ENCODE measurements at places on chromosomes 5 and 9. TPM values are rescaled to one million over a fixed set of nuclear protein-coding genes. Genes with fewer than 3 reads are reported as not detected.

DNA sequence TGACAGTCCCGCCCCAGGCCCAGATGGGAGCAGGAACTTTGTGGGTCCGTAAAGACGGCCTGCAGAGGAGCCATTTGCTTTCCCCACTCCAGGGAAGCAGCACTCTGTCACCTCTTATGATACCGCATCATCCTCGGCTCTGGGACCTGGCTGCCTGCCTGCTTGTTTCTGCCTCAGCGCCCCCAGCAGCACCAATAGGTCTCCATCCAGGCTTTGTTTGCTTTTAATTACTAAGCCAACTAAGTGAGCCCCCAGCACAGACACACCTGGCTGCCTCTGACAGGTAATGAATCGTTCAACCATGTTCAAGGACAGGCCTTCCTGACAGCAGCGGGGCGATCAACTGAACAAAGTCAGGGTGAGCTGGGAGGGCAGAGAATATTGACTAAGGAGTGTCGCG lies 141.4 kb downstream of the C5orf15 start:
- no peak for DNase-seq
- H3K4me1 ChIP-seq = peaks cover 4% of the 10 kb centered on the region
- H3K27ac ChIP-seq = no peak overlapping the region
- H3K36me3 ChIP-seq = no peaks in the 10 kb centered on the region

DNA sequence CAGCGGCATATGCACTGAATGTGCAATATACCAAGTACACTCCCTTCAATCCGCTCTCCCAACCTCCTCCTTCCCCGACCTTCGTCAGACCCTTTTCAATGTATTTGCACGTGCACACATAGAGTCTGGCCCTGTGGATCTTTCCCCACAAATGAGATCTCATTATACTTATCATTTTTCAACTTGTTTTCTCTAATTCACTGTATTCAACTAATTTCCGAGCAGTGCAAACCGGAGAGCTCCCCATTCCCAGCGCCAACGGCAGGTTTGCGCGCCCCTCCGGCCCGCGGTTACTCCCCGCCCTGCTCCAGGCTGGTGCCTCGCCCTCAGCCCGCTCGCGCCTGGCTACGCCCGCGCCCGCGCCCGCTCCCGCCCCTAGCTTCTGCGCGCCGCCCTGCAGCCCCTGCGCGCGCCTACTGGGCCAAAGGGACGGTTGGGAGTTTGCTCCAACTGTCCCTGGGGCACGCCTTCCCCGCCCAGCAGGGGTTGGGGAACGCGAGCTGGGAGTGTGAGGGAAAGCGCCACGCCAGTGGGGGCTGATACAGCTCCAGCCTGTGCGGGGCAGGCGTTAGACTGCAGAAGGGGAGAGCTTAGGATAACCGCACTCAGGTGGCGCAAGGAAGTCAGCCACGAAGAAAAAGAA lies 3.3 kb upstream of the CDC20B start:
- no peak overlapping the region for H3K27ac ChIP-seq
- DNase-seq = peak; percentile 51
- H3K4me3 ChIP-seq = peak overlapping the region; percentile 58
- peaks cover 30% of the 10 kb centered on the region for H3K4me1 ChIP-seq
- no peaks in the 10 kb centered on the region for H3K36me3 ChIP-seq

GRCh38 chr9:131185924-131186323 lies 60.5 kb downstream of the NUP214 start:
- H3K4me1 ChIP-seq = peaks cover 23% of the 10 kb centered on the region
- no peak for DNase-seq
- H3K4me3 ChIP-seq = no peak overlapping the region
- peak overlapping the region; percentile 22 for H3K27ac ChIP-seq
- no peaks in the 10 kb centered on the region for H3K27me3 ChIP-seq

- peaks cover 4% of the 10 kb centered on the region for H3K27me3 ChIP-seq
- H3K36me3 ChIP-seq = peaks cover 5% of the 10 kb centered on the region
- no peak for DNase-seq
- H3K4me3 ChIP-seq = no peak overlapping the region
- H3K4me1 ChIP-seq = peaks cover 32% of the 10 kb centered on the region
Observed at GRCh38 chr9:96044401-96044800, 168.9 kb downstream of the ERCC6L2 start.

LECT2 gene
- total RNA-seq = not detected

TMEM174 gene
- not detected for total RNA-seq

Measured in neural crest cell (in vitro differentiated cells).